ENCODE measurements at places on chromosomes 16 and 17.

- DNase-seq: no peak
Measured at GRCh38 chr17:73011016-73011486, 81.4 kb downstream of the SLC39A11 start.

GRCh38 chr17:73936908-73937627 lies 266.4 kb upstream of the RPL38 start:
- DNase-seq: no peak

- DNase-seq: no peak
Measured at GRCh38 chr16:3548445-3548844, 28.8 kb downstream of the NLRC3 start.

GRCh38 chr17:10605221-10605783 lies 51.8 kb downstream of the MYH3 start:
- no peak for DNase-seq

DNA sequence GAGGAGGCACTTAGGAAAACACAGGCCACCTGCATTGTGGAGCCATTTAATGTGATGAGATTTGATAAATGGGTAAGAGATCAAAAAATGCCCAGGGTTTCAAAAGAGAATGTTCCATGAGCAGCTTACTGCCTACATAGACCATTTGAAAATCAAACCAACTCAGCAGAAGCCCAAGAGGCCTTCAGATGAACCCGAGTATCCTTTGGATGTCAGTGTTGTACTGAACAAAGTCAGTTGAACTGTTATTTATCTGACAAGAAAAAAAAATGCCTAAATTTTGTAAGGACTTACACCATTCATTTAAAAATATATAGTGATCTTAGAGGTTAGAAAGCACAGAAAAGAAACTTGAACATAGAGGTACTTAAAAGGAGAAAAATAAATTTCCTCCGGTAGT lies 381.7 kb downstream of the ZFHX3 start:
- no peak for DNase-seq

All from right hindlimb (tissue), 1 donor.